ENCODE measurements at places on chromosomes 6 and 20.

DNA sequence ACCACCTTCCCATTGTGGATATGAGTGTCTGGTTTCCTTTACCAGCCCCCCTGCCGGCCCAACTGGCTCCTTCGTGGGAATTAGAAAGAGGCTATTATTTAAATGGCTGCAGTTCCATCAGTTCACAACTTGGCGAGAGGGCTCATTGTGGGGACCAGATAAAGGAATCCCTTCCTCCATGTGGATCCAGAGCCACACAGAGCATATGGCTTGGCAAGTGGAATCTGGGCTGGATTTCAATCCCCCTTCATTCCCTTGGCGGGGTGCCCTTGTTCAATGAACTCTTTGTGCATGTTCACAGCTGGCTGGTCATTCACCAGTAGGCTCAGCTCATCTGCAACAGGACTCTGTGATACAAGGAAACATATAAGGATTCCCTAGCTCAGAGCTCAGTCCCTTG lies 140.6 kb downstream of the OPN5 start:
- no peak for DNase-seq

DNA sequence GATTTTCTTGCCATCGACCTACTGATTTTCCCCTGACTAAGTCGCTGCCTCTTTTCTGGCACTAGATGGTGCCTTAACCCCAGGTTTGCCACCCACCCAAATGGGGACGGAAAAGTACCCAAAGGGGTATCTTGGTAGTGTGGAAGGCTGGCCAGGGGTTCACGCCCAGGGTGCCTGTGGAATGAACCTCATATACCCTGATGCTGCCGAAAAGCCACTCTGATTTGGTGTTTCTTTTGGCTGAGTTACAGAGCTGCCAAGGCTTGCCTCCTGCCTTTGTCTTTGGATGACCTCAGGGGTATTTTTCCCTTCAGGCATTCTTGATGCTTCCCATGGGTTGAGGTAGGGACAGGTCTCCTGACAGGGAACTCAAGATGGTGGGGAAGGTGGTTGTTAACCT lies 78.1 kb downstream of the MAP3K7 start:
- no peak for DNase-seq

DNA sequence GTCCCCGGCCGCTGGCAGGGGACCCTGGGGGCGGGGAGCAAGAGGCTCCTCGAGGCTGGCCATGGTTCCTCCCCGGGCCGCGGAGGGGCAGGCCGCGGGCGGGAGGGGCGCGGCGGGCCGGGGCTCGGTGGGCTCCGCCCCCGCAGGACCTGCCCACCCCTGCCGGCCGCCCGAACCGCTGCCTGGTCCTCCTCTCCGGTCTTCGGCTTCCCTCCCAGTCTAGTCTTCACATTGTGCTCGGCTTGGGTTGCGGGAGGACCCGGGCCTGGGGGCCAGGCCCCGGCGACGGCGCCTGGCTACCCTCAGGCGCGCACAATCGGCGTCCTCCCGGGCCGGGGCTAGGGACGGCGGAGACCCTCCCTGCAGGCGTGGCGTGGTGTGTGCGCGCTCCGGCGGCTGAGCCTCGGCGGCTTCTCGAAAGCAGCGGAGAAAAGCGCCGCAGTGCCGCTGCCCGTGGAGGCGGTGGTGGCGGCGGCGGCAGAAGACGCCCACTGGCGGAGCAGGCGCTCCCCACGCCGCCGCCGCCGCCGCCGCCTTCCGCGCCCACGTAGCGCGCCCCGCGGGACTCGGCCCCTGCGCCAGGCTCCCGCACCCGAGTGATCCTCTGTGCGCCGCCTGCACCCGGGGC lies at the start of gene PDE10A:
TSS of gene PDE10A (minus strand) at position 493 of the 628 bp plus-strand sequence. CDS start at position 63, 430 bp downstream.
- no peak for DNase-seq

- DNase-seq = no peak
These were observed 8.1 kb upstream of the CCN5 start for GRCh38 chr20:44707018-44707579.

- DNase-seq = no peak
These were observed 1.2 kb downstream of the LMBRD1 start for GRCh38 chr6:69795469-69796072.

DNA sequence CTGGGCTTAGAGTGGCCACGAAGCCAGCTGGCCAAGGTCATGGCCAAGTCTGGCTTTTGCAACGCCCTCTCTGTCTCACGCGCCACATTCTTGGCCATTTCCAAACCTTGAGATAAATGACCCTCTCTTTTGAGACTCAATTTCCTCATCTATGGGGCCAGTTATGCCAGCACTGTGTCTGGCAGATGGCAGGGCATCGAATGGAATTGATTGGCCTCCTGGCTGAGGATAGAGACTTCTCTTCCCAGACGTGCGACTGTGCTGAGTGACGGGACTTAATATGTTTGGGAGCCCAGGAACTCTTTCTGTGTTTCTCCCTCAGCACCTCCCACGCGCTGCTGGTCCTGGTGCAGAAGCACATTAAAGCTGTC lies 7.6 kb downstream of the BPIFB2 start:
- no peak for DNase-seq

GRCh38 chr20:62475027-62475771 lies 596 bp downstream of the GATA5 start:
- no peak for DNase-seq

GRCh38 chr6:157879873-157880254 lies 56.8 kb downstream of the SNX9 start:
- DNase-seq = no peak

GRCh38 chr6:161134550-161135298 lies 139.1 kb downstream of the AGPAT4 start:
- DNase-seq = no peak

- DNase-seq = no peak
These were observed 1.5 kb upstream of the CCR6 start for GRCh38 chr6:167121335-167121841.

- no peak for DNase-seq
These were observed 36.6 kb downstream of the CITED2 start for GRCh38 chr6:139337830-139338229.

GRCh38 chr20:53642196-53643030 lies 48.8 kb upstream of the ZNF217 start:
- DNase-seq = no peak

- DNase-seq = no peak
These were observed 219.8 kb upstream of the ARID1B start for GRCh38 chr6:156557251-156557910.

DNA sequence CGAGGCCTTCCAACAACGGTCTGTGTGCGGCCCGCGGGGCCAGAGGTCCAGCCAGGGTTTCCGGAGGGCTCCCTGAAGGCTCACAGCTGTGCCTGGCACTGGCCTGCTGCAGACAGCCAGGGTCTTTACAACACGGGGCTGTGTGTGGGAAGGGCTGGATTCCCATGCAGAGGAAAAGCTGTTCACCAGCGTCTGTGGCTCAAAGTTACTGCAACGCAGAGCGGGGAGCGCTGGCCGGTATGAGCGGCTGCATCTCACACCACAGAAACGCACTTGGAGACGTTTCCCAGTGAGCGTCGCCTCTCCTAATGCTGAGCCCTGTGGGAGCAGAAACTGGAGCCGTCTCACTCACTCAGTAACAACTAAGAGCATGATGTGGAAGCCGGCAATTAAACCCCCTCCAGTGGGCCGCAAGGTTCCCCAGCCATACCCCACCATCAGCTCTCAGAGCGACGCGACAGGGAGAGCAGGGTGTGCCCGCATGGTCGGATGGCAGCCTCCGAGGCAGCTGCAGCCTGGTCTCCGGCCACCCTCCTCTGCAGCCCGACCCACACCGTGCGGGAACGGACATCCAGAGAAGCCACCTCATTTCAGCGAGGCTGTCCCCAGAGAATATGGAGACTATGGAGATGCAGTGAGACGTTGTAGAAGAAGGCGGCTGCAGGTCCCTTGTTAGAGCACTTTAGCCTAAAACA lies 42.6 kb downstream of the DLL1 start:
- no peak for DNase-seq

DNA sequence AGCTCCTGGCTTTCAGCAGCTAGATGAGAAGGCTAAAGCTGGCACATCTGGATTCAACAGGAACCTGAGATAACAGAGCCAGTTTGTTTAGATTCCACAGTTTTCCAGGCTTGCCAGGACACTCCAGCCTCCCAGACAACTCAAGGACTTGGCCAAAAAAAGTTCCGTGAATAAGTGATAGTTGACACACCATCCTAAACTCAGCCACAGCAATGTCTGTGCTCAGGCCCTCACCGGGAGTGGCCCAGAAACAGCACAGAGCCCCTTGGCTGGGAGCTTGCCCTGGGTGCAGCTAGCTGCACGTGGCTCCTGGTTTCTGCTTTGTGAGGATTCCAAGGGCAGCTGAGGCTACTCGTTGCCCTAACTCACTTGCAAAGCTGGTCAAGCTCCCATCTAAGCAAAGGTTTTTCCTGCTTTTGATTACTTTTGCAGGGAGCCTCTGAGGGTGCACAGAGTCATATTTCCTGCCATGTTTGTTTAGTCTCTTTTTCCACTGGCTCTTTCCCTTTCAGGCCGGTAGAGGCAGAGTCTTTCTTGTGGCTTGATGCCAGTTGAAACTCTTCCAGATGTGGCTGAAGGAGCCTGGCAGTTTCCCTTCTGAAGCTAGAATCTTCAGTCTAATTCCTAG lies 118.3 kb upstream of the ECI2 start:
- DNase-seq = no peak

- no peak for DNase-seq
These were observed 244.2 kb upstream of the RIMS1 start for GRCh38 chr6:71642120-71642519.

DNA sequence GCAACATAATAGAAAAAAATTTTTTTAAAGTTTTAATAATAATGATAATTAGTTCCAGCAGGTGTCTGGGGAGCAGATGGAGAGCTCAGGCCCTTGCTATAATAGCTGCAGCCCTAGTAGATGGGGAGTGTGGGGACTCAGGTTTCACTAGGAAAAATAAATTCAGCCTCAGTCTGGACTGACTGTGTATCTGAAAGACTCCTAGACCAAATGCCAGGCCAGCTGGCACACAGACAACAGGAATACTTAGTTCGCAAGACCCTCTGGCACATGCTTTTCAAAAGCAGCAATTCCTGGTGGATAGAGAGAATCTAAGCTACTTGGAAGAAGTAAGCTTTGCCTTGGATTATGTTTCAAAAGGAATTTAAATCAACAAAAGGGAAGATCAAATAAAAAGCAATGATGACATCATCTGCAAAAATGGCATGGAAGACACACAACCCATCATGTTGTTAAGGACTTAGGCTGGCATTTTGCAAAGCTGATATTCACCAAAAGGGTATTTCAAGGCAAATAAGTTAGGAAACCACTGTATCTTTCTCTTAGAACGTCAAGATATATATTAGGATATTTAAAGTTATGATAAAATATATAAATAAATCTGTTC lies 107.8 kb downstream of the RNGTT start:
- no peak for DNase-seq

DNA sequence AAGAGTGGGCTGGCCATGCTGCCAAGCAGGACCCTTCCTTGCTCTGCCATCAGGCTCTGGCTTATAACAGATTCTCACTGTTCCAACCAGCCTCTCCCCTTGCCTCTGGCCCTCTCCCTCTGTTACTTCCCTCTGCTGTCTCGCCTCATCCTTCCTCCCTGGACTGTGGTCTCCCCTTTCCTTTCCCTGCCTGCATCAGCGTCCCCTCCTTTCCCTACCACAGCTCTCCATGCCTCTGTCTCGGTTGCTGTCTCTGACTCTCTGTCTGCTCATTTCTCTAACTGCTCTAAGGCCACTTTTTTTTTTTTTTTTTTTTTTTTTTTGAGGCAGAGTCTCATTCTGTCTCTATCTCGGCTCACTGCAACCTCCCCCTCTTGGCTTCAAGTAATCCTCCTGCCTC lies 173.4 kb downstream of the PTPRT start:
- no peak for DNase-seq

DNA sequence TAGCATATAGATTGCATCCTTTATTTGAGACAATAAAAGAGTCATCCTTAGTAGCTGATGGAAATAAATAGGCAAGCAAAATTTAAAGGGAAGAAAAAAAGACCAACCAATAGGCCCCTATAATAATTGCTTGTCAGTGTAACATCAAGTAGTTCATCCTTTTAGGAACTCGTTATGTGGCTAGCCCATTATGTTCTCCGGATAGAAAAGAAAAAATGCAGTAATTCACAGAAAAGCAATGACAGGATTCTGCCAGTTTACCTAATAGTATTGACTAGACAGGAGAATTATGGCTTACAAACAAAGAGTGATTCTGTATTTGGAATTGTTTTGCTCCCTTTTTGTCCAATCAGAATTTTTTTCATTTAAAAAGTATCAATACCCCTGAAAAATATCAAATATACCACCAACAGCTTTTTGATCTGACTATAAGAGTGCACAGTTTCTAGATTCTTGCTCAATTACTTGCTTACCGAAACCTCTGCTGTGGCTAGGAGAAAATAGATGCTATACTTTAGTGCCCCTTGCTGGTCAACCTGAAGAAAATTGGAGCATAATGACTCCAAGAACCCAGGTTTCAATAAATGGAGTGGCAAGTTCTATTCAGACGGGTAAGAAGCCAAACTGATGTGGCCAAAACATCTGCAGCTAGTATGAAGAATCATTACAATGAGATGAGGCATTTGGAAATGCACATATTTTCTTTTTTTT lies 91.5 kb upstream of the SASH1 start:
- DNase-seq = no peak

GRCh38 chr6:131367206-131367873 lies 205.7 kb upstream of the ARG1 start:
- DNase-seq = no peak

- DNase-seq = no peak
These were observed 130.1 kb upstream of the ASCC3 start for GRCh38 chr6:101011186-101011585.

DNA sequence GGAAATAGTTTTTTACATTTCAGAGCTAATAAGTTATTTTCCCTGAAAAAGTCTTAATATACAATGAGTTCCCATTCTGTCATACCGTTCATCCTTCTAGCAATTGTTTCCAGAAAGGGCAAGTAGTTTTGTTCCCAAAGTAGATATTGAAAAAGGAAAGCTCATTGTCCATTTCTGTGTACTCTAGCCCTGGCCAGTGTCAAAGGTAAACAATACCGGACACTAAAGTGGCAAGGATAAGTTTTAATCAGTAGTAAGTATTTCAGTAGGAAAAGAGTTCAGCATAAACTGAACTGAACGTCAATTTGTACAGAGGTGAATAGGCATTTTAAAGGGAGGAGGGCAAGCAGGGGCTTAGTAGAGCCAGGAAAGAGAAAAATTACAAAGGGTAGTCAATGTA lies 43.5 kb upstream of the CALHM6 start:
- no peak for DNase-seq

GRCh38 chr20:41380551-41381193 lies 14.1 kb upstream of the EMILIN3 start:
- no peak for DNase-seq

DNA sequence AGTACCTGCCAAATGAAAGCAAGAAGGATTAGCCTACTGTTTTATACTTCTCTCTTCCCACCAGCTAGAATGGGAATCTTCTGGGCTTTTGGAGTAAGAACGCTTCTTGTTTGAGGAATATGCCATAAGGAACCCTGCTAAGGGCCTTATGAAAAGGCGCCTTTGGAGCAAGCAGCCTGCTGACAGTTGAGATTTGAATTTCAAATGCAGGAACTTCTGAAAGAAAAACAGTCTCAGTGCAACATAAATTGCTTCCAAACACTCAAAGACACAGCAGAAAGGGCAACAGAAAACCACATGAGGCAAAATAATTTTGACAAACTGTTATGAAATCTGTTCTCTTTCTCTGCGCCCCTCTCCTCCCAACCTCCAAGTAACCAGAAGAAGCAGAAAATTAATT lies 149.4 kb upstream of the B3GAT2 start:
- no peak for DNase-seq
